T follicular helper cell (primary cell): ENCODE measurements at places on chromosomes 1 and 21.
A peak's percentile ranks its signal among the peaks of the same experiment; 100 is the strongest.

GRCh38 chr21:41878831-41879189 lies 334 bp downstream of the PRDM15 start:
- DNase-seq, result peak; percentile 73

DNA sequence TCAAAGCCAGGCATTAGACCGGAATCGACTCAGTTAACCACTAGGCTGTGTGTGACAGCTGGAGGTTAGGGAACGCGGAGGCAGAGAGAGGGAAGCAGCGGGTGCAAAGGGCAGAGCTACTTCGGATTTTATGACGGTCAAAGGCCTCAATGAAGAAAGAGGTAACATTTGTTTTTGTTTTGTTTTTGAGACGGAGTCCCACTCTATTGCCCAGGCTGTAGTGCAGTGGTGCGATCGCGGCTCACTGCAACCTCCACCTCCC lies 276.8 kb upstream of the GREM2 start:
- DNase-seq, result no peak

- DNase-seq, result no peak
Observed at GRCh38 chr1:14666962-14667650, 68.6 kb downstream of the KAZN start.

- no peak for DNase-seq
Observed at GRCh38 chr1:10057343-10057742, 24.6 kb downstream of the UBE4B start.

- no peak for DNase-seq
Observed at GRCh38 chr1:44543064-44543744, 131.1 kb downstream of the TMEM53 start.

DNA sequence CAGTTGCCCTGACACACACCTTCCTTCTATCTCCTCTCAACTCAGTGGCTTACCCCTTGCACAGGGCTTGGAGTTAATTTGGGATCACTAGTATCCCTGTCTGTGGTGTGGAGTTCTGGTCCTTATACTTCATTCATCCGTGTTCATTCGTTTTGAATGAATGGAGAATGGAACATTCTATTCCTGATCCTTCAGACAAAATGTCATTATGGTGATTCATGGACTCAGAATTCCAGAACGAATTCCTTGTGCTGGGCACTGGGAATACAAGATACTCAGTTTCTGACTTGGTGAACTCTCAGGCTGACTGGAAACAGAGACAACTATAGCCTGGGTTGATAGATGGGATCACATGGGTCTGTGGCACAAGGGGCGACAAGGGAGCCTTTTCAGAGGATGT lies 49.9 kb upstream of the TRABD2B start:
- DNase-seq, result no peak

- DNase-seq, result no peak
Observed at GRCh38 chr1:11455967-11456570, 22.9 kb upstream of the DISP3 start.

GRCh38 chr1:93442008-93442666 lies 5.8 kb upstream of the FNBP1L start:
- DNase-seq, result no peak

GRCh38 chr1:163459539-163459938 lies 137.8 kb downstream of the NUF2 start:
- no peak for DNase-seq

DNA sequence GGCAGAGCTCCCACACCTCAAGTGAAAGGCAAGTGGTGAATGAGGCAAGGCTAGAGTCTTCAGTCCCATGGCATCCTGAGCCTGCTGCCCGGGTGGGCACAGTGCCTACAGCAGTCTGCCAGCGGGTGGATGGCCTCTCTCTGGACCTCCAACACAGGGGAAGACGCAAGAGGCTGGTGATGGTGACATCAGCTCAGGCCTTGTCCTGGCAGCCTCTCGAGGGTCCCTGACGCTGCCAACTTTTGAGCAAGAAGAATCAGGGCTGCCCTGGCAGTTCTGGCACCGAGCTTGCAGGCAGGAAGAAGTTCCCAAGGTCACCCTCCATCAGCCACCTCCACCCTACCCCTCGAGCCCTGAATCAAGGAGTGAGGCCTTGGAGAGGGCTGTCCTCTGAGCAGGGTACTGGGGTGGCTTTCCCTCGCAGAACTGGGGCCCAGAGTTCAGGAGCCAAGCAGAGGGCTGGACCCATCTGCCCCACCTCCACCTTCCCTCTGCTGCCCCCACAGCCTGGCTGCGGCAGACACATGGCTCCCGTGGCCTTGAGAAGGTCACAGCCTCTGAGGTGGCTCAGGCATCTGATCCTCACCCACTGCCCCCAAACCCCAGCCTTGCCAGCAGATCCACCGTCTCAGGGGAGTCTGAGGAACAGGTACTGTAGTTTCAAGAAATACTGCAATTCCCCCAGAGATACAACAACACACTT lies 5.8 kb downstream of the RAP1GAP start:
- DNase-seq, result no peak

- DNase-seq, result no peak
Observed at GRCh38 chr1:219302697-219303096, 129.0 kb downstream of the LYPLAL1 start.

- DNase-seq, result no peak
Observed at GRCh38 chr1:197441999-197442414, 174.0 kb downstream of the CRB1 start.

- DNase-seq, result no peak
Observed at GRCh38 chr1:203590603-203591002, 36.0 kb upstream of the ATP2B4 start.

DNA sequence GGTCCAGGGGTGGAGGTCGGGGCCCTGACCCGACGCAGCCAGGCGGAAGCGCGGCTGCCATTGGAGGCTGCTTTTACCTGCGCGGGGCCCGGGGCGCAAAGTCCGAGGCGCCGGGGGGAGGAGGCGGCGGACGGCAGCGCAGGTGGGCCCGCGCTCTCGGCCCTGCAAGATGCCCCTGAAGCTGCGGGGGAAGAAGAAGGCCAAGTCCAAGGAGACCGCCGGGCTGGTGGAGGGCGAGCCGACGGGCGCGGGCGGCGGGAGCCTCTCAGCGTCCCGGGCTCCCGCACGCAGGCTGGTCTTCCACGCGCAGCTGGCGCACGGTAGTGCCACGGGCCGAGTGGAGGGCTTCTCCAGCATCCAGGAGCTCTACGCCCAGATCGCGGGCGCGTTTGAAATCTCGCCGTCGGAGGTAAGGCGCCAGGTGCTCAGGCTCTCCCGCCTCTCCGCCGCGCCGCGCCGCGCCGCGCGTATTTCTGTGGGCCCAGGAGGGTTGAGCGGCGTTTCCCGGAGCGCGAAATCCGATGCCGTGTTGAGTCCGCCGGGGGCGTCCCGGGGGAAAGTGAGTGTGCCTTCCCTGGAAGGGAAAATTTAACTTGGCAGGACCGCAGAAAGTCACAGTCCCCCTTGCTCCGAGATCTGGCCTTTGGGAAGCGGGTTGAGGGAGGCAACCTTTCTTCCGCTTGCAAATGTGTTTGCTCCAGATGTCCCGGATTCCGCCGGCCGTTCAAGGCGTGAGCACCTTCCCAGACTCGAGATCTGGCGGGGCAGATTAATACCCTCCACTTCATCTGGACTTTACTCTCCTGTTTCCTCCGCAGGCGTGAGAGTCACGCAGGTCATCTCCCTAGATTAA lies at the start of gene GIPC2:
TSS of gene GIPC2 (plus strand) at position 41 of the 853 bp plus-strand sequence. CDS start at position 170, 129 bp downstream.
- no peak for DNase-seq

- peak; percentile 25 for DNase-seq
Observed at GRCh38 chr1:151326619-151327222, 495 bp downstream of the PI4KB start.

- DNase-seq, result no peak
Observed at GRCh38 chr1:115722221-115722620, 46.3 kb downstream of the CASQ2 start.

- no peak for DNase-seq
Observed at GRCh38 chr1:43473463-43473862, 19.7 kb upstream of the HYI start.

DNA sequence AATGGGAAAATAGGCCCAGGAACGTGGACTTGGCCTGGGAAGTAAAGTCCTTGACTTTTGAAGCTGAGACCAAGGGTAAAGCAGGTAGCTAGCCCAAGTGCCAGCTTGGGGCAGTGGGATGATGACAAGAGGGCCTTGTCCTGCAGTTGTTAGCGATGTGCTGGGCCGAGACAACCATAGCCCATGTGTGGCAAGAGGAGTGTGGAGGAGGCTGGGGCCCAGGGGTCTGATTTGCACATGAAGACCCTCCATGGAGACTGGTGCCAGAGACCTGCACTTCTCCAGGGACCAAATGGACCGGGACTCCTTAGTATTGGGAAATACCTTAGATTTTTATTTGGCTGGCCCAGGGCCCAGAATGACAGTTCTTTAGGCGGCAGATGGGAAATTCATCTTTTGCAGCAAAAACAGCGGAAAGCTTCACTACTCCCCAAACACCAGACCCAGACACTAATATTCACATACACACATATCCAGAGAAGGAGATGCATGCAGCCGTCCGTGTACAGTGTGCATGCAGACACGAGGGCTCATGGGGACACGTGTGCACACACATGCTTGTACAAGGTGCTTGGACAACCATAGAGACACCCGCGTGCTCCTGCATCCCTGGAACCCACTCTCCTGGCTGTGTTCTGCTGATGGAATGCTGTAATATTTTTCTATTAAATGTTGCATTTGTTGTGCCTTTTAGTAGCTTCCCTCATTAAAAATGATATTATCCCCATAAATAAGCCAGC lies 78.1 kb upstream of the CSF3R start:
- no peak for DNase-seq

DNA sequence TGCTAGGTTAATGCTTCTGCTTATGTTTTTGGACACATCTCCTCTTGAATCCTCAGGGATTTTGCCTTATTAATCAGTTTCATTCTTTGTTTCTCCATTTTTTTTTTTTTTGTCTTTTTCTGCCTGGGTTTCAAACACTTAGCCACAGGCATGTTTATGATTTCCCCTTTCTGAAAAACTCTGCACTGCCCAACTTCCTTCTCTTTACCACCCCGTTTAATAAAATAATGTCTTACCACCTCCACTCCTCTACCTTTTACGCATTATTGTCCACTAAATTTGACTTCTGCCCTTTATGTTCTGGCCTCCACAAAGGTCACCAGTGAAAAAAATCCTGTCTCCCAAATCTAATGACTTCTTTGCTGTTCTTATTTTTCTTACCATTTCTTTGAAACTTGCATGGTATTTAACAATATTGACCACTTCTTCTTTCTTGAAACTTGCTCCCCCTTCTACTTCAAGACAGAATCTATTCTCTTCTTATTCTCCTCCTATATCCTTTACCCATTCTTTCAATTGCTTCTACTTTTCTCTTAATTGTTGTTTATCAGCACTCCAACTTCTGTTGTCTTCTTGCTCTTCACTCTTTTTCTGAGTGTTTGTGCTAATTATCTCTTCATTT lies 150.3 kb downstream of the TNFSF18 start:
- DNase-seq, result no peak

GRCh38 chr1:93659822-93660503 lies 21.7 kb downstream of the BCAR3 start:
- no peak for DNase-seq

- DNase-seq, result no peak
Observed at GRCh38 chr1:229217716-229218115, 53.2 kb upstream of the RAB4A start.

GRCh38 chr1:33365560-33365997 lies 44.7 kb upstream of the A3GALT2 start:
- no peak for DNase-seq

DNA sequence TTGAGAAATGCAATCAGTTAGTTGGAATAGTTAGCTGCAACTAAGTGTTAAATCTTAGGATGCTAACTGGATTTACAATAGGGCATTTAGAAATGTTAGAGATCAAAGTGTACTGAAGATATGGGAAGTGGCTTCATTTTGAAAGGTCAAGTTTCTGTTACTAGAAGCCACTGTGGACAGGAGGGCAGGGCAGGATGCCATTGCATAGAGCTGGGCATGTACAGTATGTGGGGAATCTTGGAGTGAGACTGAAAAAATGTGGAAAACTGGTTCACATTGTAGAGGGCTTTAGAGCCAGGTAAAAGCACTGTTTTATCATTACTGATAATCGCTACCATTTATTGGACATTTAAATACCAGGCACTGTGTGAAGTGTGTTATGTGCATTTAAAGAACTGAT lies 31.0 kb downstream of the ARID1A start:
- no peak for DNase-seq

DNA sequence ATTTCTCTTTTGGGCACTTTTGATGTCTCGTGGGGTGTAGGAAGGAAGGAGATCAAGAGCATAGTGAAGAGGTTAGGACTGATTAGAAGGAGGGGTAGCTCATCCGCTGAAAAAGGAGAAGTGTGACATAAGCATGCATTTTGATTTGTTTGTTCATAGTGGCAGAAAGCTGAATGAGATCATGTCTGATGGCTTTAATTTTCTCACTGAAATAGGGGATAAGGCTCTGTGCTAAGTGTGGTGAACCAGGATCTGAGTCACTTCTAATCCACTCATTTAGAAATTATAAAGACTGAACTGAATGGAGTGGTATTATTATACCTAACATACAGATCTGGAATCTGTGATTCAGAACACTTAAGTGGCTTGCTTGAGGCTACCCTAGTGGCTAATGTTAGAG lies 344.5 kb downstream of the PDE4B start:
- DNase-seq, result no peak

- no peak for DNase-seq
Observed at GRCh38 chr1:228284148-228284495, 76.3 kb downstream of the OBSCN start.

GRCh38 chr1:92956254-92957029 lies 4.8 kb downstream of the DIPK1A start:
- no peak for DNase-seq

- DNase-seq, result no peak
Observed at GRCh38 chr21:46347791-46348381, 23.9 kb downstream of the PCNT start.

GRCh38 chr1:2231532-2232254 lies 3.6 kb downstream of the SKI start:
- DNase-seq, result peak; percentile 75

DNA sequence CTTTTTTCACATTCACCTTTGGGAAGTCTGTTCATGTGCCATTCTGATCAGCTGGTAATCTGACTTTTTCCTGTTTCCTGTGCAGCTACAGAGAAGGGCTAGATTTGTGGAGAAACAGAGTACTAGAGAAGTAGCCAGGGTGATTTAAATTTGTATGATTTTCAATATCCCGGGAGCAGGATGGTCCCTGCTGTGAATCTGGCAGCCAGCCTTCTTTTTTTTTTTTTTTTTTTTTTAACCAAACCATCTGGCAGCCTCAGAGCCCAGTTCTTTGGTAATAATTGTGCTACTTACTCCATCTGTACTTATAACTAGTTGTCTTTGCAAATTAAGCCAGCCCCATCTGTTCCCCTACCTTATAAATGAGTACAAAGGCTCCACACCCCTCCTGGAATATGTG lies 248.6 kb upstream of the DEPDC1 start:
- no peak for DNase-seq

- DNase-seq, result no peak
Observed at GRCh38 chr1:105795741-105796140, 1260.7 kb upstream of the PRMT6 start.

DNA sequence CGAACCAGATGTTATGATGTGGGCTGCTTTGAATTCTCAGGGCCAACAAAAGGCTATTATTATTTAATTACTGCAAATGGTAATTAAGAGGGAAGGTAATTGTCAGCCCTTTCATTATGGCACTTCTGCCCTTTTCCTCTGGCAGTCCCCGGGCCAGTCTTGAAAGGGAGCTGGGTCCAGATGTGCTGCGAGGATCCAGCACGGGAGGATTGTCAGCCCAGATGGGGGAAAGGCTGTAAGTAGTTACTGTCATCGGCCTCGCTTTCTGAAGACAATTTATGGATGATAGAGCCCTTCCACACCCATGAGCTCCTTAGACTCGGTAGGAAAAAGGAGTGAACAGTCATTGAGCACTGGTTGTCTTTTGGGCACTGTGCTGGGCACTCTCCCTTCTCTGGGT lies 8.7 kb upstream of the ZNF362 start:
- no peak for DNase-seq

GRCh38 chr1:15065291-15065690 lies 88.3 kb upstream of the TMEM51 start:
- no peak for DNase-seq
